ENCODE measurements at places on chromosomes 1 and 21.
A peak's percentile ranks its signal among the peaks of the same experiment; 100 is the strongest.

GRCh38 chr1:202283379-202283844, 58.3 kb downstream of the UBE2T start:
- H3K36me3 ChIP-seq, result no peaks in the 10 kb centered on the region
- H3K4me1 ChIP-seq, result peaks cover 14% of the 10 kb centered on the region
- no peak overlapping the region for H3K27ac ChIP-seq
- peak; percentile 19 for DNase-seq

GRCh38 chr1:172476218-172476811, 32.4 kb upstream of the PIGC start:
- no peak for DNase-seq
- no peaks in the 10 kb centered on the region for H3K36me3 ChIP-seq
- H3K27ac ChIP-seq, result no peak overlapping the region
- H3K27me3 ChIP-seq, result peaks cover 3% of the 10 kb centered on the region

DNA sequence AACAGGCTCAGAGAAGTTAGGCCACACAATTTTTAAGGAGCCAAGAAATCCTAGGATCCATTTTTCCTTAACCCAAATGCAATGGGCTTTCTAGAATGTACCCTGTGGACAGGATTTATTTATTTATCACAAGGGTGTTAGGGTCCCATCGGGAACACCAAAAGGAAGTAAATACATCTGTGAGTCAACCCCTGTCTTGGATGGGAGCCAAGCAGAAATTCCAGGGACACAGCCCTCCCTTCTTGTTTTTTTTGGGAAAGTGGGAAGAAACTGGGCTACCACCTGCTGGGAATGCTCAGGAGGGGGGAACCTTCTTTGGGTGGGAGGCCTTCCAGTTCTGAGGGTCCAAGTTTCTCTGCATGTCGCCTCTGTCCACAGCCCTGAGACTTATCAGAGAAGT, 1.3 kb downstream of the CRNN start:
- peaks cover 9% of the 10 kb centered on the region for H3K27me3 ChIP-seq
- DNase-seq, result no peak
- H3K4me3 ChIP-seq, result no peak overlapping the region
- H3K27ac ChIP-seq, result no peak overlapping the region
- no peaks in the 10 kb centered on the region for H3K36me3 ChIP-seq

- H3K4me3 ChIP-seq, result peak overlapping the region; percentile 76
- peaks cover 11% of the 10 kb centered on the region for H3K36me3 ChIP-seq
- H3K27ac ChIP-seq, result peak overlapping the region; percentile 86
- H3K27me3 ChIP-seq, result no peaks in the 10 kb centered on the region
- H3K4me1 ChIP-seq, result peaks cover 87% of the 10 kb centered on the region
- no peak for DNase-seq
These were observed 182.1 kb downstream of the MRPL39 start for GRCh38 chr21:25425156-25425555.

DNA sequence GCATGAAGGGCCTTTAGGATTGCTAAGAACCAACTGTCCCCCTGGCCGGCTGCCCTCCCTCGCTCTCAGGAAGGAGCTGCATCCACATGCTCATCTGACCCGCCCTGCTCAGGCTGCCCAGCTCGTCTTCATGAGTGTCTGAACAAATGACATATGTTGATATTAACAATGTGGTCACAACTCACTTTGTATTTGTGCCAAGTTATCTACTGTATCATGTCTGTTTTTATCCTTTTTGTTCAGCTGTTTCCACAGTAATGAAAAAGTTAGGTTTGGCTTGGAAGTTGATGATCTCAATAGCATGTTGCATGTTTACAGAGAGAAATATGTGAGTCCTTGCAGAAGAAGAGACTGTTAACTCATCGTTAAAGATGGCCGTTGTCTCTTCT, 75.1 kb downstream of the PHTF1 start:
- no peaks in the 10 kb centered on the region for H3K27me3 ChIP-seq
- DNase-seq, result no peak
- H3K4me3 ChIP-seq, result no peak overlapping the region
- no peak overlapping the region for H3K27ac ChIP-seq
- no peaks in the 10 kb centered on the region for H3K36me3 ChIP-seq

DNA sequence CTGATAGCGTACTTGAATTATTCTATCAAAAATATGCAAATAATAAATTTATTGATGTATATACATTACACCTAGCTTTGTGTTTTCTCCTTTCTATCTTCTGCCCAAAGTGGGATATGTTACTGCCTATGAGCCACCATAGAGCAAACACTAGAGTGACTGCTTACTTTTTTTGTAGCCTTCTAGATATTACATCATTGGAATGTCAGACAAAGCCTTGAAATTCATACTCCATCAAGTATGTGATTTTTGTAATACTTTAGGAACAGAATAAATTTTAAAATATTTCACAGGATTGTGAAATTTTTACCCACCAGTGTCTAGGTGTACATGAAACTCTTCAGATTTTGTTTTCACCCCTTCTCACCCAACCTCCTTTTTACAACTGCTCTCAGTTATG, 787.6 kb downstream of the USP25 start:
- DNase-seq, result no peak
- no peak overlapping the region for H3K4me3 ChIP-seq
- H3K36me3 ChIP-seq, result no peaks in the 10 kb centered on the region

- peaks cover 61% of the 10 kb centered on the region for H3K36me3 ChIP-seq
- no peak for DNase-seq
These were observed 1.4 kb downstream of the ORC1 start for GRCh38 chr1:52402860-52403240.

- DNase-seq, result no peak
- peaks cover 6% of the 10 kb centered on the region for H3K27me3 ChIP-seq
- no peak overlapping the region for H3K4me3 ChIP-seq
These were observed 50.8 kb upstream of the WNT2B start for GRCh38 chr1:112457955-112458354.

DNA sequence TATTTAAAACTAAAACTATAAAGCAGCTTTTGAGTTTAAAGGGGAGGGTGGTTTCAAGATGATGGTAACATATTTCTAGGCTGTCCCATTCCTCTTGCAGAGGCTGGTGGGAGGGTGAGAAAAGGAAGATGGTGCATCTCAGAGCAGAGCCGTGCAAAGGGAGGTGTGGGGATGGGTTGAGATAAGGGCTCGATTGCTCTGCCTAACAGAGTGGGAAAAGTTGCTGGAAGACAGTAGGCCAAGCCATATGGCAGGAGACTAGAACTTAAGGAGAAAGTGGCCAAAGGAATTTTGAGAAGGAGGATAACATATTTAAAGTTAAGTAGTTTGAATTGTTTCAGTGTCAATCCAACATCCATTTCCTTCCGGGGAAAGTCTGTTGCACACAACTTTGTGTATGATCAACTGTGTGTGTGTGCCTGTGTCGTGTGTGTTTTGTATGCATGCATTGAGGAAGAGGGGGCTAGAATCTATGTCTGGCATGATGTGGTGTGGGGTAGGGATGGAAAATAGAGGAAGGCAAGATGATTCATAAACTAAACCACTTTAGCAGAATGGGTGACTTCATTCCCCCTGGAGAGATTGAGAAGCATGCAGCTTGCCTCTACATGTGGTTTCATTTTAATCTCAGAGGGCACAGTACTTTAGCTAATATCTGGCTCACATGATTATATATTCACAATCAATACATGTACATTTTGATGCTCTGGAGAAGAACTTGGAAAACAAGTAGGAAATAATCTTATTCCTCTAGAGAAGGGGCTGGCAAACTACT, 145.0 kb upstream of the DNAH14 start:
- peaks cover 24% of the 10 kb centered on the region for H3K4me1 ChIP-seq
- no peaks in the 10 kb centered on the region for H3K36me3 ChIP-seq
- DNase-seq, result no peak
- H3K27me3 ChIP-seq, result peaks cover 2% of the 10 kb centered on the region
- H3K27ac ChIP-seq, result peak overlapping the region; percentile 0
- no peak overlapping the region for H3K4me3 ChIP-seq

DNA sequence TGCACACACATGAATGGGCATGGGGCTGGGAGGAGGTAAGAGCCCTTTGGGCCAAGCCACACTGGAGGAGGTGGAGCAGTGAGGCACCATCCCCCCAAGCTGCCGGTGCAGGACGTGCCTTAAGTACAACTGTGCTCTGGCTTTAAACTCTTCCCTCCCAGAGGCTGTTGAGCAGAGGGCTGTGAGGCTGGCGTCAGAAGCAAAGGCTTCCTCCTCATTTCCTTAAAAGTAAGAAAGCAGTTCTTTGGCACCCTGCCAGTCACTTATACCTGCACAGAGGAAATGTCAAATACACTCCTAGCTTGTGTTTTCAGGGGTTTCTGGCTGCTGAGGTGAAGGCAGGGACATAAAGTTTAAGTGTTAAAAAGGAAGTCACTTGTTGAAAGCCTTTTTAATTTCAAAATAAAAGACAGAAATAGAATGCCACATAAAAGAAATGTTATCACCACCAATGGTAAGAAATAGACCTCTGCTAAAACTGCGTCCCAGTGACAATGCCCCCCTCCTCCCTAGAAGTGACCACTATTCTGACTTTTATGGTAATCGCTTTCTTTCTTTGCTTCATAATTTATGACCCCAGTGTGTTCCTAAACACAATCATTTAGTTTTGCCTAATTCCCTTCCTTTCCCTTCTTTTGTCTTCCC, 33.0 kb downstream of the LAMC2 start:
- no peaks in the 10 kb centered on the region for H3K36me3 ChIP-seq
- no peak overlapping the region for H3K27ac ChIP-seq
- H3K4me1 ChIP-seq, result peaks cover 18% of the 10 kb centered on the region
- H3K4me3 ChIP-seq, result no peak overlapping the region

GRCh38 chr1:53324321-53324720, 3.5 kb downstream of the LRP8 start:
- H3K4me3 ChIP-seq, result peak overlapping the region; percentile 38
- H3K27me3 ChIP-seq, result no peaks in the 10 kb centered on the region
- H3K4me1 ChIP-seq, result peaks cover 24% of the 10 kb centered on the region
- H3K27ac ChIP-seq, result peak overlapping the region; percentile 53
- peaks cover 50% of the 10 kb centered on the region for H3K36me3 ChIP-seq

- no peak for DNase-seq
- no peak overlapping the region for H3K4me3 ChIP-seq
- no peaks in the 10 kb centered on the region for H3K27me3 ChIP-seq
- H3K27ac ChIP-seq, result no peak overlapping the region
- no peaks in the 10 kb centered on the region for H3K4me1 ChIP-seq
These were observed 20.6 kb downstream of the LRRC42 start for GRCh38 chr1:53966794-53967193.

GRCh38 chr1:26351590-26352337, 2.2 kb downstream of the CRYBG2 start:
- peaks cover 2% of the 10 kb centered on the region for H3K4me1 ChIP-seq
- no peaks in the 10 kb centered on the region for H3K36me3 ChIP-seq

- H3K4me3 ChIP-seq, result no peak overlapping the region
- no peak overlapping the region for H3K27ac ChIP-seq
- H3K27me3 ChIP-seq, result no peaks in the 10 kb centered on the region
- no peak for DNase-seq
- H3K36me3 ChIP-seq, result no peaks in the 10 kb centered on the region
These were observed 40.9 kb downstream of the IGSF21 start for GRCh38 chr1:18148461-18148860.

DNA sequence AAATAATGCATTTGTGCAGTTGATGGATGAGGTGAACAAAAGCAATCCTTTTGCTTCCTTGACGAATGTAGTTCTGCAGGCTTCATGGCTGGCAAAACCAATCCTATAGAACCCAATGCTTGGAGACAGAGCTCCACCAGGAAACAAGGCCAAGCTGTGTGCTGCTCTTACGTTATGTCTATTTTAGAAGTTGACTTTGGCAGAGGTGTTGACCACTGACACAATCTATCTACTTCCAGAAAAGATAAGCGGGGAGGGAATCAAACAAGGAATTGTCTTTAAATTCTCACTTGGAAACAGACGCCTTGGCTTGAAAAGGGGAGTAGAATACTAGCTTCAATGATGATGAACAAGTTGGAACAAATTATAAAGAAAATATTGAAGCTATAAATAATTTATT, 211.2 kb downstream of the SETD4 start:
- no peak for DNase-seq
- H3K4me1 ChIP-seq, result no peaks in the 10 kb centered on the region
- H3K36me3 ChIP-seq, result no peaks in the 10 kb centered on the region

DNA sequence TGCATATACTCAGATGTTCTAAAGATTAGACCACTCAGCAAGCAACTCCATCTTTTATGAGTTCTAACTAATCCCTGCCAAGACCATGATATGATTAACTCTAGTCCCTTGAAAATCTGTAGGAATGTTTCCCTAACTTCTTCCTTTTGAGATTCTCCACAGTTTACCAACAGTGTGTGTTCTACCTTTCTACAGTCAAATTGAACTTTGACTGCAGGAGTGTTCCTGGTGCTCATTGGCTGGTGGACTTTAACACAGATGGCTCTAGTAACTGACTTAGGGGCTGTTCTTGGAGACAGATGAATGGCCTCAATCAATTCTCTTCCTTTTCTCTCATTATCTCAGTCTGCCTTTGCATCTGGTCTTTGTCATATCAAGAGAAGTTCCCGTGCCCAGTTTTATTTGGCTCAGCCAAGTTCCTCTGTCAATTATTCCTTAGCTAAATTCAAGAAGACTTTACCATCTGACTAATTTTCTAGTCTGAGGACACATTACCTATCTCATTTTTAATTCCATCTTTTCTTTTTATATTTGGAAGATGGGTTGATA, 643.9 kb upstream of the CAMK1G start:
- H3K36me3 ChIP-seq, result no peaks in the 10 kb centered on the region
- no peak for DNase-seq
- H3K4me3 ChIP-seq, result no peak overlapping the region
- no peak overlapping the region for H3K27ac ChIP-seq
- peaks cover 7% of the 10 kb centered on the region for H3K27me3 ChIP-seq

DNA sequence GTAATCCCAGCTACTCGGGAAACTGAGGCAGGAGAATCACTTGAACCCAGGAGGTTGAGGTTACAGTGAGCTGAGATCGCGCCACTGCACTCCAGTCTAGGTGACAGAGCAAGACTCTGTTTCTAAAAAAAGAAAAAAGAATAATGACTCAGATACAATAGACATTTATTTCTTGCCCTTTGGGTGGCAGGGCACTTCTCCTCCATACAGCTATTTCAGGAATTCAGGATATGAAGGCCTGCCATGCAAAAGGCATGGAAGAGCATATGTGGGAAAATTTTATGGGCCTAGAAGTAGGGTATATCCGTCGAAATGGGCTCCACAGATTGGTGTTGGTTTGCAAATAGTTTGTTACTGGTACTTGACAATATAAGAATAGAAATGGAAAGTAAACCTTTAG, 20.2 kb upstream of the POGZ start:
- H3K27ac ChIP-seq, result no peak overlapping the region
- H3K4me1 ChIP-seq, result peaks cover 8% of the 10 kb centered on the region
- H3K4me3 ChIP-seq, result no peak overlapping the region
- DNase-seq, result no peak
- peaks cover 1% of the 10 kb centered on the region for H3K36me3 ChIP-seq

DNA sequence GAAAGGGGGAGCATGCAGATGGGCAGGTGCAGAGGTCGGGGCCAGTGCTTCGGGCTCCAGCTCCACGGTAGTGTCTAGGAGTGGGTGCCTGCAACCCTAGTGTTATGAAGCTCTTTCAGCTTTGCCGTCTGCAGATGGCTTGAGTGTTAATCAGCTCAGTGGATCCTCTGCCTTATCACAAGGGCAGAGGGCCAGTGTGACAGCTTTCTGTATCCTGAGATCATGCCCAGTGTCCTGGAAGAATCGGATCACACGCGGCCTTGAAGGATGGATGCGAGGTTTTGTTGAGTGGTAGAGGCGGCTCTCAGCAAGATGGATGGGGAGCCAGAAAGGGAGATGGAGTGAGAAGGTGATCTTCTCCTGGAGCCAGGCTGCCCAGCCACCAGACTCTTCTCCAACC, 25.5 kb upstream of the C1orf146 start:
- no peak overlapping the region for H3K4me3 ChIP-seq
- H3K36me3 ChIP-seq, result no peaks in the 10 kb centered on the region
- H3K27ac ChIP-seq, result no peak overlapping the region
- H3K27me3 ChIP-seq, result peaks cover 5% of the 10 kb centered on the region

GRCh38 chr1:204188959-204189639, 7.2 kb downstream of the KISS1 start:
- no peaks in the 10 kb centered on the region for H3K36me3 ChIP-seq
- H3K4me1 ChIP-seq, result peaks cover 16% of the 10 kb centered on the region
- H3K27me3 ChIP-seq, result peaks cover 41% of the 10 kb centered on the region
- no peak overlapping the region for H3K27ac ChIP-seq
- no peak for DNase-seq
